ENCODE measurements at places on chromosomes 7 and 10. TPM values are rescaled to one million over a fixed set of nuclear protein-coding genes. Genes with fewer than 3 reads are reported as not detected.

- no peak for DNase-seq
Measured at GRCh38 chr7:35037211-35037525, at the start of gene DPY19L1. DPY19L1 (minus strand) TSS chr7:35037485; CDS start chr7:35037394, 91 bp downstream.

DNA sequence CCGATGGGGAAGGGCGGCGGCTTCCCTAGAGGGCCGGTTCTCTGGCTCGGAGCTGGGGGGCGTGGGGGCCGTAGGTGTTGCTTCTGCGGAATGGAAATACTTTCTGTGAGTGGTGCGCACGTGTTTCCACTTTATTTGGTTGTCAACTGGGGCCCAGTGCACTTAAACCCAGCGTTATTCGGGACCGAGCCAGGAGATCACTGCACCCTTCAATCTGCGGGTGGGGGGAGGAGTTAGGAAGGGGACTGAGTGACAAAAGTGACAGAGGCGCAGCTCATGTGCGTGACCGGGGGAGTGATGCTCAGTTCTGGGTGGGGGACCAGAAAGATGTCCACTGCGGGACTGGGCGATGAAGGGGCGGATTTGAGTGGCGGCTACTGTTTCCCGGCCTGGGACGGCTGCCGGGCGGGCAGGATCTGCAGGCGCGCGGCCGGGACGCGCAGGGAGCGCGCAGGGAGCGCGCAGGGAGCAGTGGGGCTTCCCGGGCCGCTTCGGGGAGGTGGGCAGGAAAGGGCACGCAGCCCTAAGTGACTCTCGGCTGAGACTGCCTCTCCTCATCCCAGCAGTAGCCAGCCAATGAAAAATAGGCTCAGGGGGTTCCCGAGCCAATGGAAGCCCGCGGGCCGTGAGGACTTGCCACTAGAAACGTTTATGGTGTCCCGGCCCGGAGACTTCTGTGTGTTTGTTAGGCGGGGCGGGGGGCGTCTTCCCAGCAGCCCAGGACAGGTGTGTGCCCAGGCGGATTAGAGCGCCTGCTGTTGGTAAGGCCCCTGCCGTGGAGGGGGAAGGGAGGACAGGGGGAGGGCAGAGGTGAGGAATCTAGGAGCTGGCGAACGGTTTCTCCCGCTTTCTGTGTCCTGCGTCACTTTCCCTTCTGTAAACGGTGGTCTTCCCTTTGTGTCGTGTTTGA, 54.3 kb upstream of the KDM7A start:
- no peak for DNase-seq

DNA sequence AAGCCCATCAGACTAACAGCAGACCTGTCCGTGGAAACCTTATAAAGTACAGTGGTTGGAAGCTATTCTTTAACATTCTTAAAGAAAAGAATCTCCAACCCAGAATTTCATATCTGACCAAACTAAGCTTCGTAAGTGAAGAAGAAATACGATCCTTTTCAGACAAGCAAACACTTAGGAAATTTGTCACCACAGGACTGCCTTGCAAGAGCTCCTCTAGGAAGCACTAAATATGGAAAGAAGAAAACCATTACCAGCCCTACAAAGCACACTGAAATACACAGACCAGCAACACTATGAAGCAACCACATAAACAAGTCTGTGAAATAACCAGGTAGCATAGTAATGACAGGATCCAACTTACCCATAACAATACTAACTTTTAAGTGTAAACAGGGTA, 177.7 kb upstream of the PRSS1 start:
- no peak for DNase-seq

GRCh38 chr7:41002741-41003610, 699.9 kb downstream of the INHBA start:
- no peak for DNase-seq

GRCh38 chr7:76225379-76225778, 23.7 kb downstream of the SRRM3 start:
- DNase-seq = no peak

GRCh38 chr7:92135052-92135889, 994 bp upstream of the CYP51A1 start:
- peak; percentile 27 for DNase-seq

DNA sequence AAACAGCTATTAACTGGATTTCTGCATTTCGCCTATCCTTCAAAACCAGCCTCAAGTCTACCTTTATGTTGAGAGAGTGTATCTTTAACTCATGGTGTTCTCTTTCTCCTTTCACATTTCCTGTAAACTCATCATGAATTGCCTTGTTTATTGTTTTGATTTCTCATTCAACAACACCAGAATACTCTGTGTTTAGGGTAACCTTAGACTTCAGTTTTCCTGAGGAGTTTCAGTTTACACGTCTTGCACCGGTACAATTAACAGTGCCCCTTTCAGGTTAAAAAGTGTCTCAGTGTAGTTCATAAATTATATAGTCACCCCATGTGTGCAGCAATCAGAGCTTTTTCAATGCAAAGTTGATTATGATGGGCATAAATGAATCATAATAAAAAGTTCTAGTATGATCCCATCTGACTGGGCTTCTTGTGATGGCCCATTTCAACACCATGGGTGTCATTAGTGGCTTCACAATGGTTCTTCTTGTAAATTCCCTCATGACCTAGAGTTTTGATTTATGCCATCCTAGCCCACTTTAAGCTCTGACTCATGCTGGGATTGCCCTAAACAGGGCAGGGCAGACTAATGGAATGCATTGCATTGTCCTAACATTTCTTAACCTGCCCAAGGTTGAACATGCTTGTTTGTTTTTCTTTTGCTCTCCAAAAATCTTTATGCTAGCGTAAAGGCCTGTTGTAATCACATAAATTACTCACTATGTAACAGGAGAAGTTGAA, 22.0 kb downstream of the ITGB8 start:
- DNase-seq = no peak

The MLXIPL gene
- 2.4 TPM for polyA plus RNA-seq

The AKR1D1 gene
- not detected for polyA plus RNA-seq

The CALHM3 gene
- polyA plus RNA-seq = not detected

The AMPH gene
- polyA plus RNA-seq = 11.4 TPM

The CFTR gene
- 35.0 TPM for polyA plus RNA-seq

The GBX1 gene
- not detected for polyA plus RNA-seq

The RADIL gene
- polyA plus RNA-seq = 7.1 TPM

The NSMCE4A gene
- 112 TPM for polyA plus RNA-seq

The MYO3A gene
- 4.1 TPM for polyA plus RNA-seq

The IFIT2 gene
- 14.0 TPM for polyA plus RNA-seq

The TMEM176A gene
- polyA plus RNA-seq = 4.2 TPM

The ADRB1 gene
- polyA plus RNA-seq = 3.2 TPM

Data from right lung (tissue), 10 donors.